ENCODE measurements at places on chromosomes 12 and 14.

- DNase-seq: no peak
Observed at GRCh38 chr12:65188179-65188701, 18.9 kb downstream of the LEMD3 start.

GRCh38 chr14:68372368-68372767, 420.5 kb downstream of the ZFP36L1 start:
- no peak for DNase-seq

DNA sequence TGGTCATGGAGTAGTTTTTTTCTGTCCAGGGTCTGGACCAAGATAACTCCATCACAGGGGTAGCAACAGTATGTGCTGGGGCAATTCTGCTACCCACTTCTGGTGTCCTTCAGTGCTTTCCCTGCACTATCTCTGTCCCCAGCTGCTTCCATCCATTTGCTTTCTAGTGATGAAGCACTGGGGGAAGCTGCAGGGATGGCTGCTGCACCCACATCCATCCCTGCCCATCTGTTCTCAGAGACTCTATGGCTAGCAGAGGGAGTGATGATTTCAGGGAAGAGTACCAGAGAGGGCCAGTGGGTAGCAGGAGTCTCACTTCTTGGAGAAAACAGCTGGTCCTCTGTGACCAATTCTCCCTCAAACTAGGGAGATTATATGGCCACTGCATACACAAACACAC, 44.1 kb downstream of the ETV6 start:
- no peak for DNase-seq

DNA sequence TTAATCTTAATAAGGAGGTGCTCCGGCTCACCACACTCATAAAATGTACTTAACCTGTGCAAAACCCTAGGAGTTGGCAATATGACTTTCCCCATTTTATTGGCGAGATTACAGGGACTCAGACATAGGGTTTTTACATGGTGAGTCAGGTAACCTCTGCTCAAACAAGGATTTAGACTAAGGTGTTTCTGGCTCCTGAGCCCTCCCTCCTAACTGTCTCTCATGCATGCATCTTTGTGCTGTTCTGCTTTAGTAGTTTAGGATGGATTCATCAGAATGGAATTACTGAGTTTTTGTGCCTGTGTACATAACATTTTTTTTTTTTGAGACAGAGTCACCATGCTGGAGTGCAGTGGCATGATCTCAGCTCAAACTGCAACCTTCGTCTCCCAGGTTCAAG, 993.3 kb upstream of the TMEM132C start:
- no peak for DNase-seq

- no peak for DNase-seq
Observed at GRCh38 chr12:106058256-106059182, 80.2 kb downstream of the NUAK1 start.

DNA sequence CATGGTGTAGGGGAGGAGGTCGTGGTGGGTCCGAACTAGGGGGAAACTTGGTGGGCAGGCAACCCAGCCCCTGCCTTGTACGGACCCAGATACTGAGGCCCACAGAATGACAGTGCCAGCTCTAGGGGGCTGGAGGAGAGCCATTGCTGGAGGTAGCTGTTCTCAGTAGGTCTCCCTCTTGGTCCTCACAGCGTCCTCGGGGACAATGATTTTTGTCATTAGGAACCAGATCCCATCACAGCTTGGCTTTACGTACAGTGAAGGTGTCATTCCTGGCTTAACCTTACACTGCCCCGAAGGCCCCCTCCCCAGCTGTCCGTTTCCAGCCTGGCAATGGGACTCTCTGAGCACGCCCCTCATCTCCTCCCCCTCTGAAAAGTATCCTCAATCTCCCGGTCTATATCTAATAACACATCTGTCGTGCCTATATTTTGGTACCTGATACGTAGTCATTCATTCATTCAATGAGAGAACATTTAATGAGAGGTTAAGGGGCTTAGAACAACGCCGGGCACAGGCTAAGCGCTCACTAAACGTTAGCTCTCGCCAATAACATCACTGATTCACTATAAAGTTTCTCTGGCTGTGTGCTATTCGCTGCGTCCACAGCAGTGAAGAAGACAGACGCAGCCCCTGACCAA, 597 bp upstream of the DYNC1H1 start:
- no peak for DNase-seq

DNA sequence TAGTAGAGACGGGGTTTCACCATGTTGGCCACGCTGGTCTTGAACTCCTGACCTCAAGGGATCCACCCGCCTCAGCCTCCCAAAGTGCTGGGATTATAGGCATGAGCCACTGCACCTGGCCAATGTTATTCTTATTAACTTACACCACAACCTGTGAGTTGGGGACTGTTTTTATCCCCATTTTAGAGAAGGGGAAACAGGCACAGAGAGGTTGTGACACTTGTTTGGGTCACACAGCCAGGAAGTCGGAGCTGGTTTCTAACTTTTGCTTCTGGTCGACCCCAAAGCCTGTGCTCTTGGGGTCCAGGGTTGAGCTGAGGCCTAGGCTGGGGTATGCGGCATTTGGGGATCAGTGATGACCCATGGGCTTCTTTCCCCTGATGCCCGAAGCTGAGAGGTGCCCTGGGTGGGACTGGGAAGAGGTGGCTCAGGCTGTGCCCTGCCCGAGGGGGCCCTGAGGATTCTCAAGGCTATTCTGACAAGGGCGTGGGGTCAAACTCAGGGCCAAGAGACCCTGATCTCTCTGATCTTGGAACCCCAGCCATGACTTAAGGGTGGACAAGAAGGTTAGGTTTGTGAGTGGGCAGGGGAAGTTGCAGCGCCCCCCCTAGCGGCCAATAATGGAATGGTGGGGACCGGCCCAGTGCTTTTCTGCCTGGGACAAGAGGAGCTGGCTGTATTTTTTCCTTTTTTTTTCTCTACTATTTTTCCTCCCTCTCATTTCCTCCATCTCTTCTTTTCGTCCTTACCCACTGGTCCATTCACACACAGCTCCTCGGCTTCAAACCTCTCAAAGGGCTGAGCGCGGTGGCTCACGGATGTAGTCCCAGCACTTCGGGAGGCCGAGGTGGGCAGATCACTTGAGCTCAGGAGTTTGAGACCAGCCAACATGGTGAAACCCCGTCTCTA, 3.0 kb downstream of the SDSL start:
- DNase-seq: peak; percentile 29

DNA sequence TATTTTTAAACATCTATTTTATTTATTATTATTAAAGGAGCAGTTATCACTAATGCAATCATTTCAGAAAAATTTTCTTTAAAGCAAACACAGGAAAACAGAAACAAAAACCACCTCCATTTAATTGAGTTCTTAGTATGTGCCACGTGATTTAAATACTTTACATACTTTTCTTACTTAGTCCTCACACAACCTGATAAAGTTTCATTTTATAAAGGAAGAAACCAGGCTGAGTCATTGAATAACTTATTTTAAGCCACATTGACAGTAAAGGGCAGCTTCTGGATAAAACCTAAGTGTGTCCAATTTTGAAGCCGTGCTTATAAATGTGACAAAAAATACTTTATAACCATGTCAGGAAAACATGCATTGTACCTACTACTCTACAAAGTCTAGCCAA, 57.1 kb upstream of the PCED1B start:
- DNase-seq: no peak

DNA sequence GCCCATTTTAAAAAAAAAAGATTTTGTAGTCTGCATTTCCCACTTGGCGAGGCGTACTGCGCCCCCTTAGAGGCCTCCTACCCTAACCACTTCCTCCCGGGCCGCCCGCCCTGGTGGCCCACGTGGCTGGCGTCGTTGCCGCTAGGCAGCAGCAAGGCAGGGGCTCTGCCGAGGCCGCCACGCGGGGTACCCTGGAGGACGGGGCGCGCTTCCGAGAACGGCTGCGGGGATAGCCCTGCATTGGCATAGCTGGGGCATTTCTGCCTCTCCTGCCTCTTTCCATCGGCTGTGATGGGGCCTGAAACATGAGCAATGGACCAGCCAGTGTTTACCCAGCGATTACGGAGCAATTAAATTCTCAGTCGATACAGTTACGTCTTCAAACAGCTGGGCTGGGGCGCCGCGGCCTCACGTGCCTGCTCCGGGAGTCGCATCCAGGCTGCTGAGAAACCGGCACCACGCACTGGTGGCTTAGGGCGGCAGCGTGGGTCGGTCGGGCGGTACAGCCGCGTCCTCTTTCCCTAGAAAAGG, 38.0 kb downstream of the IQSEC3 start:
- no peak for DNase-seq

GRCh38 chr12:128817111-128818015, 6.4 kb downstream of the SLC15A4 start:
- no peak for DNase-seq

- DNase-seq: no peak
Observed at GRCh38 chr12:79452906-79453305, 237.9 kb downstream of the PAWR start.

GRCh38 chr14:90518941-90519256, 122.1 kb downstream of the CALM1 start:
- DNase-seq: peak; percentile 31

GRCh38 chr12:62371661-62372060, 95.0 kb upstream of the MON2 start:
- DNase-seq: no peak

DNA sequence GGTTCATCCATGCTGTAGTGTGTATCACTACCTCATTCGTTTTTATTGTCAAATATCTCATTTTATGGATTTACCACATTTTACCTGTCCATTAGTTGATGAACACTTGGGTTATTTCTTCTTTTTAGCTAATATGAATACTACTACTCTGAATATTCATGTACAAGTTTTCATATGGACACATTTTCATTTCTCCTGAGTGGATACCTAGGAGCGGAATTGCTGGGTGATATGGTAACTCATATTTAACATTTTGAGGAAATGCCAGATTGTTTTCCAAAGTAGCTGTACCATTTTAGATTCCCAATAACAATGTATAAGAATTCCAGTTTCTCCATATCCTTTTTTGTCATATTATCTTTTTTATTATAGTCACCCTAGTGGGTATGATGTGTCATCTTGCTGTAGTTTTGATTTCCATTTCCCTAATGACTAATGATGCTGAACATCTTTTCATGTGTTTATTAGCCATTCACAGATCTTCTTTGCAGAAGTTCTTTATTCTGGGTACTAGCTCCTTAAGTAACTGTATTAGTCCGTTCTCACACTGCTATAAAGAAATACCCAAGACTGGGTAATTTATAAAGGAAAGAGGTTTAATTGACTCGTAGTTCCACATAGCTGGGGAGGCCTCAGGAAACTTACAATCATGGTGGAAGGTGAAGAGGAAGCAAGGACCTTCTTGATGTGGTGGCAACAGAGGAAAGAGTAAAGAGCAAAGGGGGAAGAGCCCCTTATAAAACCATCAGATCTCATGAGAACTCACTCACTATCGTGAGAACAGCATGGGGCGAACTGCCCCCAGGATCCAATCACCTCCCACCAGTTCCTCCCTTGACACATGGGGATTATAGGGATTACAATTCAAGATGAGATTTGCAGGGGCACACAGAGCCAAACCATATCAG, 11.9 kb downstream of the NRDE2 start:
- DNase-seq: no peak

- DNase-seq: no peak
Observed at GRCh38 chr12:77120156-77121085, 55.1 kb upstream of the E2F7 start.

GRCh38 chr12:95291501-95291900, 73.9 kb downstream of the VEZT start:
- DNase-seq: no peak

- no peak for DNase-seq
Observed at GRCh38 chr12:89674326-89674942, 34.2 kb downstream of the ATP2B1 start.

GRCh38 chr14:95468448-95469133, 47.9 kb downstream of the SYNE3 start:
- DNase-seq: no peak

DNA sequence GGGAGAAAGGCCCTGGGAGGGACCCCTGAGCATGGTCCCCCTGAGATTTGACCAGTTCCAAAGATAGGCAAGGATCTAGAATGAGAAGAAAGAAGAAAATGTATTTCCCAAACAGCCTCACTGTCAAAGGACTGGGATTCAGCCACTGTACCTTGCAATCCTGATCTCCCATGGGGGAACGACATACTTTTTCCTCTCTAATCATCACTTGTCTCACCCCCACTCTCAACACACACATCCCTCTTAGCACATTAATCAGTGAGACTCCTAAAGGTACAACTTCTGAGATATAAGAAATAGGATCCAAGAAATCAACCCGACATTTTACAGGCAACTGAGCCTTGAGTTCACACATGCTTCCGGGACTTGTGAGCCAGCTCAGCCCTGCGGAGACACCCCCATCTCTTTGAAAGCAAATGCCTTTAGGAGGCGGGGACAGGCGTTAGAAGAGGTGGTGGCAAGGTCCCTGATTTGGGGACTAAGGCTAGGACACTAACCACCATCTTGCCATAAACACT, 1.4 kb downstream of the MAP3K9 start:
- DNase-seq: no peak

DNA sequence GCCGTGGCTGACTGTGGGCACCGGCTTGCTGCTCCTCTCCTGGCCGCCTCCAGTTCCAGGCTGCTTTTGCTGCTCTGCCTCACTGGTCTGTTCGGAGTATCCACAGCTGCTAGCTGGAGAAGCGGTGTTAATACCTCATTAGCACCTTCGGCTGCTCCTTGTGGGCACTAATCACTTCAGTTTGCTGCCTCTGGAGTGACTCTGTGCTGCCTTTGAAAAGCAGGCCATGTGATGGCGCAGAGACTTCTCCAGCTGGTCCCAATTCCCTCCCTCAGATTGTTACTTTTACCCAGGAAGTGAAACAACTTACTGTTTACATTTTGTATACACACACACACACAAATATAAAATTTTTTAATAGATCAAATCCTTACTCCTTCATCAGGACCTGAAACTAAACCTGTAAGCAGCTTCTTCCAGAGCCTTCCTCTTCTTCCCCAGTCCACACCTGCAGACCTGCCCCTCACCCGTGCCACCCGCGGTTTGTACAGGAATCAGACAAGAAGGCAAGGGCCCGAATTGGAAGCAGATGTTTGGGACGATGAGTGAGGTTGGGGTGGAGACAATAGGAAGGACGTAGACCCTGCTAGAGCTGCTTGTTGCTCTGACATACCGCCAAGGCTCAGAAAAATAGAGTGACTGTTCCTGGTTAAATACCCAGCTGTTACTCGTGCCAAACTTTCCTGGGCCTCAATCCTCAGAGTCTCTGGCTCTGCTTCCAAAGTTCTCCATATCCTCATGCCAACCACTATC, 41.5 kb upstream of the LTBP2 start:
- DNase-seq: no peak

DNA sequence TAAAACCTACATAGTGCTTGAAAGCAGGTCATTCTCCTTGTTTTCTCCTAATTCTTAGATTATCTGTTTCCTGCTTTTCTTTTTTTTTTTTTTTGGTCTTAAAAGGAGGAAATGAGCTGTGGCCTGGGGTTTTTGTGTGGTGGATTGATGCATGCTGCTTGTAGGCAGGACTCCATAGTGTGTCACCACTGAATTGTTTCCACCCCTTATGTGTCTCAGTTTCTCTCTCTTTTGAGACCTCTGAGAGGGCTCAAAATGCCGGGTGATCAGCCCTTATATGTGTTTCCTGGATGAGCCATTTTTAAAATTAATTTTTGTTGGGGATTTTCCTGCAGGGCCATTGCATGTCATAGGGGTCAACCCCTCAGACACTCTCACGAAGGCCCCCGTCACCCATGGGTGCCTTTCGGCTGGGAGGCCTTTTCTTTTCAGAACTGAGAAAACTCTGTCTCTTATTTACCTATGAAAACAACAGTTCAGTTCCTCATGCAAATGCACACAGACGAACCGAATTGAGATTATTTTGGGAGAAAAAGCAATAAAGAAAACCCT, 32.0 kb upstream of the LRRK2 start:
- no peak for DNase-seq

GRCh38 chr12:86414201-86414600, 158.0 kb upstream of the MGAT4C start:
- no peak for DNase-seq

- DNase-seq: no peak
Observed at GRCh38 chr14:22071006-22071405, 397.4 kb upstream of the OR4E1 start.

Measured in activated CD4-positive, alpha-beta T cell treated with anti-CD3 and anti-CD28 coated beads for 24 hours (primary cell).